ENCODE measurements at places on chromosomes 6 and 20. TPM values are rescaled to one million over a fixed set of nuclear protein-coding genes. Genes with fewer than 3 reads are reported as not detected.

The TSPO2 gene
- not detected for total RNA-seq

The ADGRF5 gene
- not detected for total RNA-seq

The DACT2 gene
- 1.3 TPM for total RNA-seq

The SLC52A3 gene
- not detected for total RNA-seq

The LRRN4 gene
- not detected for total RNA-seq

The ANKRD6 gene
- total RNA-seq, result 4.2 TPM

The CLDN20 gene
- total RNA-seq, result not detected

The CLPSL1 gene
- not detected for total RNA-seq

All from activated T-cell treated with anti-CD3 and anti-CD28 coated beads, Interleukin-2, amount 50 U/mL, for 72 hours (primary cell).